ENCODE measurements at places on chromosomes 1 and 21.
A peak's percentile ranks its signal among the peaks of the same experiment; 100 is the strongest.

GRCh38 chr21:43015906-43016540, 41.7 kb downstream of the PKNOX1 start:
- DNase-seq, result no peak

DNA sequence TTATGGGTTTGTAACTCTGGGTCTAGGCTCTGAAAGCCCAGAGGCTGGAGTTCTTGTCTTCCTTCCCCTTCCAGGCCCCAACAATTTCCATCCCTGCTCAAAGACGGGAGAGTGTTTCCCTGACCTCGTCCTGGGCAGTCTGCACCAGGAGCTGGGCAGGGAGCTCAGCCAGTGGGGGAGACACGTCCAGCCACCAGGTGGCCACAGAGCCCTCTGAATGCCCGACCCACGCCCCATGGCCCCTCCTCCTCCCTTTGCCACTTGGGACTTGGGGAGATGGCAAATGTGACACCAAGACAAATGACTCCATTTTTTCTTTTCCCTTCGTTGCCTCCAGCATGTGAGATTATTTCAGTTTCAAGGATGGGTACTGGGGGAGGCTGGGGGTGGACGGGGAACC, 159.9 kb upstream of the AJAP1 start:
- no peak for DNase-seq

DNA sequence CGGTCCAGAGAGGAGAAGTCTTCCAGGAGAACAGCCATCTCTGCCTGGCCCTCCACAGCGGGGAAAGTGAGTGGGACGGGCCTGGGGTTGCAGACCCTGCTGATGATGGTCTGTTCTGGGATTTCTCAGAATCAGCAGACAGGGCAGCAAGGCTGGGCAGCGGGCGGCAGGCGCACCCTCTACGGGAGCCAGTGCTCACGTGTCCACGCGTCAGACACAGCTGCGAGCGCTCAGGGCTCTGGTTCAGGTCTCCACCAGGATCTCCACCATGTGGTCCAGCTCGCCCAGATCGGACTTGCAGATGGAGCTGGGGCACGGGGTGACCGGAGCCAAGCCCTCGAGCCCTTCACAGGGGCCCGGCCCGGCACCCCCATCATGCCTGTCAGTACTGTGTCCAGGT, 5.5 kb downstream of the CLCA4 start:
- no peak for DNase-seq

GRCh38 chr1:221274373-221274772, 395.1 kb downstream of the HLX start:
- DNase-seq, result no peak

GRCh38 chr1:77222496-77222895, 3.3 kb upstream of the PIGK start:
- no peak for DNase-seq

DNA sequence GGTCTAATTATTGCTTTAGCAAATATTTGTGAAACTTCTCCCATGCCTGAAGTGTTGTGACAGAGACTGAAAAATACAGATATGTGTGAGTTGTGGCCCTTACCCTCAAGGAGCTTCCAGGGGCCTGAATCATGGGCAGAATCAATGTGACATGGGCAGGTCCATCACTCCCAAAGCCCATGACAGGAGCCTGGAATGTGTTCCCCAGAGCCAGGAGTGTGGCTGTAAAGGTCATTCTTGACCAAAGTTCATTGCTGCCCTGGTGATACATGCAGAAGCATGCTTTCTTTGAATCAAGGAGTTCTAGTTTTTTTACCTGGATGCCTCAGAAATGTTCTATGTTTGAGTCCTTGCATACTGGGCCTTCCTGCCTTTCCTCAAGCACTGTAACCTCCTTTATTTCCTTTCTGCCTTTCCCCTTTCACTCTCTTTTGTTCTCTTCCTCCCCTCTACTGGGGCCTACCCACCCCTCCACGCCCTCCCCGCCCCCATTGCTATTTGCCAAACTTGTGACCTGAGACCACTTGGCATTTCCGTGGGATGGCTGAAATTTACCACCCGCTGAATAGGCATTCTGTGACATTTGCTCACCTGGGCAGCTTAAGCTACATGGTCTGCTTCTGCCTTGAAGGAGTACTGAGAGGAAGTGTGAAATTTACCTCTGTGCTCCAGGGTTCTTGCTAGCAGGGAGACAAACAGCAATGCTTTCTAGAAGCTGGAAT, 19.7 kb downstream of the PBX1 start:
- no peak for DNase-seq

DNA sequence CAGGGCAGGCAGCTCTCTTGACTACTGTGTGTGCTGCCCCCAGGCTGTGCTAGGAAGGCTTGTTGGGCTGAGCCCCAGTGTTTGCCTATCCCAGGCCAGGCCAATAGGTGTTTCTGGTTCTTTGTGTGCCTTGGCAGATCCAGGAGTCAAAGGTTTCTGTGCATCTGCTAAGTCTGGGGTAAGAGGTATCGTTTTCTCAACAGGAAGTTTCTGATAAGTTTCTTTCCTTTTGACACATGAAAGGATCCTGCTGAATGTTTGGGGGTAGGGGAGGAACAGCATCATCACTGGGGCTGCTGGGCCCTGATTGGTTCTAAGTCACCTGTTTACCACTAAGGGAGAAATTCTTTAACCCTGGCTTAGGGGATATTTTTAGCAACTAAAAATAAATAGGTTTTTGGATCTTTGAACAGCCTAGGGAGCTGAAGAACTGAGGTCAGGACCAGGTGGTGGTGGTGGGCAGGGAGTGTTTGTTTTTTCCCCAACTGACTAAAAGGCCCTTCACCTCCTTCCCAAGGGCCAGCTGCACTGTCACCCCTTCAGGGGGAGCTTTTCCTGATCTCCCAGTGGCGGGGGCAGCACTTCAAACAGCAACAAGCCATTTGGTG, 85.1 kb downstream of the KCNN3 start:
- DNase-seq, result peak; percentile 83

DNA sequence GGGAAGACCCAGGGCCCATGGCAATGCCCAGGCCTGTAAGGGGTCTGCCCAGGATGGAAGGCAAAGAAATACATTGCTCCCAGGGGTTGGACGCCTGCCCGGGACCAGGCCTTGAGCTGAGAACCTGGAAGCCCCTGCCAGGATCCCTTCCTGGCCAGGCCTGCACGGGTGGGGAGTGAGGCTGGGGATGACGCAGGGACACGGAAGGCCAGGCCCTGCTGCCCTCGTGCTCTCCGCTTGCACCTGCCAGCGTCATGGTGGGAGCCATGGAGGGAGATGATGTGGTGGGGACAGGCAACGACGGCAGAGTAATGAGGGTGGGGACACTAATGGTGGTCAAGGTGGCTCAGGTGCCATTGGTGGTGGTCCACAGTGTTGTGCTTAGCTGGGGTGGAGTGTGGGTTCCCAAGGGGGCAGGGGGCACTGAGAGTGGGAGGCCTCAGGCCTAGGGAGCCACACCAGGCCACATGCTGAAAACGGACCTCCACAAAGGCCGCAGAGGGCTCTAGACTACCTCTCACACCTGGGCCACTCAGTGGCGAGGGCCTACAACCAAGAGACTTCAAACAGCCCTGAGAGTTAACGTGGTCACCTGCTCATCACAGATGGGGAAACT, 4.3 kb downstream of the HES3 start:
- DNase-seq, result no peak

- no peak for DNase-seq
Measured at GRCh38 chr21:19076031-19076430, 672.4 kb upstream of the TMPRSS15 start.

DNA sequence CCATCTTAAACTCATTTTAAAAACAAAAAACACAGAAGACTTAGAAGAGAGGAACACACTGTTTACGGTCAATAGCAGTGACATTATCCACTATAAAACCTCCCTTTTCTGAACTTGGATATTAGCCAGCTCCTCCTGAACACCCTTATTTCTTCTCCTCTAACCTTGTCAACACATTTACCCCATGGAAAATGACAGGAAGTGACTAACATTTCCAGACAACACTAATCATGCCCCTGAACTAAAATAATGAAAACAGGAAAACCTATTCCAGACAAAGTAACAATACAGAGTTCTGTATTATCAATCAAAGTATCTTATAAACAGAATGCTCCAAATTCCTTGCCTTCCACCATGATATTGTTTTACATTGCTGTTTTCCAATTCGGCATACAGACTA, 45.3 kb downstream of the PALMD start:
- DNase-seq, result no peak

DNA sequence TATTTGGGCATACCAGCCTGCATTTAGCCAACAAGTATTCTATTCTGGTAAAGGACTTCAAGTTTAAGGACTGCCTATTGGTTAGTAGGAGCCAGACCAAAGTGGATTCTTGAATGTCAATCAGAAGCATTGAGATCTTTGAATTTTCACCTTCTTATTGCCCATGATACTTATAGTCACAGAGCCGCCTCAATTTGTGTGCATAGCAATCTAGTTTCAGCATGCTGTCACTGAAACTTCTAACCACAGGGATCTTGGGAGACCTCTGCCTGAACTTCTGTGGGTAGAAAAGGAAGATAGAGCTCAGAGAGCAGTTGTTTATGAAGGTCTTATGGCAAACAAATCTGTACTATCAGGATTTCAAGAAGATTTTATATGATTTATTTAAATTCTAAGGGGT, 501.4 kb upstream of the USP24 start:
- no peak for DNase-seq

- DNase-seq, result no peak
Measured at GRCh38 chr21:45934085-45934484, 47.5 kb upstream of the COL6A1 start.

- peak; percentile 44 for DNase-seq
Measured at GRCh38 chr1:94045465-94046056, 75.4 kb downstream of the ABCA4 start.

GRCh38 chr1:56958526-56958925, 7.3 kb downstream of the C8B start:
- DNase-seq, result no peak

- DNase-seq, result no peak
Measured at GRCh38 chr1:21763694-21764419, 19.1 kb downstream of the USP48 start.

- no peak for DNase-seq
Measured at GRCh38 chr1:162397943-162398560, 13.9 kb downstream of the SH2D1B start.

- DNase-seq, result no peak
Measured at GRCh38 chr1:61743716-61744580, 1.7 kb downstream of the PATJ start.

DNA sequence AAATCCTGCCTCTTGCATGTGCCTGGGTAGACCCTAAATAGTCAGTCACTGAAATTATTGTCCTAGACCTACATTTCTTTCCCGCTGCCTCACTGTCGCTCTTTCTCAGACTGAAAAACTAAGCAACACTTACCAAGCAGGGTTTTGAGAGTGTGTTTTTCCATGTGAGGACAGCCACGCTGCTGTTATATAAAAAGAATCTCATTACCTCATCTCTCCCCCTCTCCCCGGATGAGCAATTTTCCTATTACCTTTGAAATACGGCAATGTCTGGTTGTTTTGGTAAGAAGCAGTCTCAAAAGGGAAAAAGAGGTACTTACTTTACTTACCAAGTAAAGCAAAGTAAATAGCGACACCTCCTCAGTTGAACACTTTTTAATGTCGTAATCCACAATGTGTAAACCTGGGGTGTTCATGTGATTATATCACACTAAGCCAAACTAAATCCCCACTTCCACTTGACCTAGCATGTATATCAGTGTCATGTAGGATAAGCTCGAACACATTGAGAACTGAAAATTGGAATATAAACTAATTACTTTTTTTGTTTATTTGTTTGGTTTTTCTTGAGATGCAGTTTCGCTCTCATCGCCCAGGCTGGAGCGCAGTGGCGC, 12.2 kb upstream of the VN1R5 start:
- no peak for DNase-seq

- no peak for DNase-seq
Measured at GRCh38 chr1:102897557-102897956, 210.8 kb downstream of the COL11A1 start.

- no peak for DNase-seq
Measured at GRCh38 chr1:233251201-233251720, 44.3 kb downstream of the PCNX2 start.

DNA sequence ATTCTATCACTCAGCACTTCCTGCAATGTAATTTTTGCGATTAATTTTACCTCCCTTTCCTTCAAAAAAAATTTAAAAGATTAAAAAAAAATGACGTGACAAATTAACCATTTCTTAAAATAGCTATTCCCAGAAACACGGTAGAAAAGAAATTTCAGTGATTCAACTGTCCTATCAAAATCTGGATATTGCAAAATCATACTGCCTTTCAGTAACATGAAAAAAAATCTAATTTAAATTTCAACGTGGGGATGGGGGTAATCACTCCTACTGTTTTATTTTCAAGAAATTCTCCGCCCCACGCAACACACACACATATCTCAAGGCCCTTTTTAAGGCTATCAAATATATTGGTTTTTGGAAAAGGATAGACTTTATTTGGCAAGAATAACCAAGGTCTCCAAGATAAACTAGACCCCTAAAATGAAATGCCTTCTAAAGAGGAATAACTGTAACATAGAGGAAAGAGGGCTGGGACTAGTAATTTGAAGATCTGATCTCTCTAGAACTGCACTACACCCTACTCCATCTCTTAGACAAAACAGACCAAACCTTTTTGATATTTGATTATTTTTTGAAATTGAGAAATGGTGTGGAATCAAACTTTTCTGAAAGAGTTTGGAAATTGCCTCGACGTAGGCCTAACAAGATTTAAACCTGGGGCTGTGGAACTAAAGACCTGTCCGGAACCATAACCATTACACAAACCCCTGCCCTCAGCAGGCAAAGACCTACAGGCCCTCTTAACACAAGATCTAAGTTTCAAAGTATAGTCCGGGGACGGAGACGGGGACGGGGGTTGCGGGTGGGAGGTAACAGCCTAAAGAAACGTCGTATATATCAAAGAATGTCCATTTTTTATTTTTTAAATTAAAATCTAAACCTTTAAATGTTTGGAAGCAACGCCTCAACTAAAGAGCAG, 941 bp downstream of the ARNT start:
- DNase-seq, result peak; percentile 39

DNA sequence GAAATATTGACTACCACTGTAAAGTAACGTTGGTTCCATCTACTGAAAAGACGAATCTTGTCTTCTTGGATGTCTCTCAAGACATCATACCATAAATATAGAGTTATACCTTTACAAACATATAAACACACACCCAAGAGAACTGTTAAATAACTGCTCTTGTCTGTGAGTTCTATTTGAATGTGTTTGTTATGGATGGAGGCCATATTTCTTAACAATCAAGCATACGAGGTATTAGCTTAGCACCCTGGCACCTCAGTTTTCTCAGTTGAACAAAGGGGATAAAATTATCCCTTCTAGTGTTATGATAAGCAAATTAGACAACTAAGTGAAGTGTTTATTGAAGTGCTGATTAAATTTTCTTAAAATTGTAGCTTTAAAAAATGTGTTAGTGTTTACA, 336.6 kb upstream of the ZRANB2 start:
- DNase-seq, result no peak

GRCh38 chr1:203769505-203770343, 4.7 kb downstream of the LAX1 start:
- DNase-seq, result no peak
